ENCODE measurements at places on chromosomes 2 and 18.

- no peak for DNase-seq
Measured at GRCh38 chr2:48978131-48978530, 176.2 kb downstream of the FSHR start.

- DNase-seq, result no peak
Measured at GRCh38 chr2:187689372-187689771, 135.1 kb upstream of the TFPI start.

DNA sequence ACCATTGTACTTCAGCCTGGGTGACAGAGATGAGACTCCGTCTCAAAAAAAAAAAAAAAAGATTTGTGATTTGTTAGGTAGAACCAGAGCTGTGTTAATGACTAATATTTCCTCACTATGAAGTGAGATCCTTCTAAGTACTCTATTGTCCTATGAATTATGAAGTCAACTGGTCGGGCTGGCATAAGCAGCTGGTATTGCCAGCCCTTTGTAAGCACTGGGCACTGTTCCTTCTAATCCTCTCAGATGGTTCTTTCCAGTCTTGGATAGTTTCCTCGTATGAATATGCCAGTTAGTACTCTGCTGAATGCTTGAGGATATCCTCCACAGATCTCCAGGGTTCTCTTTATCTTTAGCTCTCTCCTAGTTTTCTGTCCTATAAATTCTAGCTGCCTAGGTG, 223.1 kb upstream of the SP5 start:
- DNase-seq, result no peak

DNA sequence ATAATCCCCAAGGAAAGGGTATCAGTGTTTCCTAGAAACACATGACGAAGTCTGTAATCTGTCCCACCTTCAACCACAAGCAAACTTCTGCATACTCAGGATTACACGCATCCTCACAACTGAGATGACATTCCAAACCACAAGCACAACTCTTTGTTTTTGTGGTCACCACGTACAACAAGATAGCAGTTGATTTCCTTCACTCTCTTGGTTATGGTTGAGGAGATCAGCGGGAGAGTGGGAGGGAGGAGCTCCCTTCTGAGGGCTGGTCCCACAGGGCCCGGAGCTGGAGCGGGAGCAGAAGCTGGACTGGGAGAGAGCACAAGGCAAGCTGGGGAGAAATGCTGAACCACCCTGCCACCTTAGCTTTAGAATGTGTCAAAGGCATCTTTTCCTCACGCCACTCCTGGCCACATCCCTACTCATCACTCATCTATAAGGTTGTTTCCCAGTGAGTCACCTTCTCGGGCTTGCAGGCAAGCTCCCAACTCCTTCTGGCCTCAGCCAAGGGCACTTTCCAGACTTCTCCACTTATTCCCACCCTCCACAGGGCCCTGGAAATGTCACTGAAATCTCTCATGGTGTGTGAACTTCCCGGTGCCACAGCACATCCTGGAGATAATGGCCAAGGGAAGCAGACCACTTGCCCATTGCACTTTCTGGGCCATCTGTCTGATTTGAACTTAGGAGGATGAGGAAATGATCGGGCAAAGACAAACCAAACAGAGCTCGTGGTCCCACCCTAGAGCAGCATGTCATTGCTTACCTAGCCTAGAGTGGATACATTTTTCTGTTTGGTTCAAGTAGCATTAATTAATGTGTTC, 98.9 kb upstream of the LGALSL start:
- no peak for DNase-seq

GRCh38 chr18:46321955-46322354, 217.8 kb downstream of the HAUS1 start:
- no peak for DNase-seq

DNA sequence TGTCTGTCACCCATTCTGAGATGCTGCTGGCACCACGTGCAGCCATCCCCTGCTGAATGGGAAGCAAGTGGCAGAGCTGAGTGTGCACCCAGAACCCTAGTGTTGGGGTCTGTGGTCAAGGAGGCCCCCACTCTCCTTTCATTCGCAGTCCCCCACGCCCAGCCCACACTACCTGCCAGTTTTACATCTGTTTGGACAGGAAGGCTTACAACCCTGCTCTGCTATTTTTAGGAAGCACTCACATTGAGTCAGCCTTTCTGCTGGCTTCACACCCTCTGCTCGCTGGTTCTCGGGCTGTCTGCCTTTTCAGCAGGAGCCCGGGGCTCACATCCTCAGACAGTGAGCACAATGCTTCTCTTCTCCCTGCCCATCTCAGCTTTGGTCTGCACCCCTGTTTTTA, 10.7 kb upstream of the ADCY3 start:
- no peak for DNase-seq

DNA sequence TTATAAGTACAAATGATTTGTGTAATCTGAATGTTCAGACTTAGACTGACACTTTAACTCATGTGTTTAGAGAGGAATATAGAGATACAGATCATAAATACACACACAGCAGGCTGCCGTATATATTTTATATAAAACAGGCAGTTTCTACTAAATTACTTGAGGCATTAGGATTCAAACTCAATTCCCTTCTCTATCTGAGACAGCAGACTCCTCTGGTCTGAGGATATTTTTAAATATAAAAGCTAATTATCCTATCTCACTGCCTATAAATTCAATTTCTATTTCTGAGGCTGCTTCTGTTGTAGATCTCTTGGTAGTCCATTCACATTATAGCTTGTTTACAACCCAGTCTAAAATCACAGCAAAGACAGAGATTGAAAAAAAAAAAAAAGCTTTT, 46.9 kb downstream of the BCL2 start:
- no peak for DNase-seq

DNA sequence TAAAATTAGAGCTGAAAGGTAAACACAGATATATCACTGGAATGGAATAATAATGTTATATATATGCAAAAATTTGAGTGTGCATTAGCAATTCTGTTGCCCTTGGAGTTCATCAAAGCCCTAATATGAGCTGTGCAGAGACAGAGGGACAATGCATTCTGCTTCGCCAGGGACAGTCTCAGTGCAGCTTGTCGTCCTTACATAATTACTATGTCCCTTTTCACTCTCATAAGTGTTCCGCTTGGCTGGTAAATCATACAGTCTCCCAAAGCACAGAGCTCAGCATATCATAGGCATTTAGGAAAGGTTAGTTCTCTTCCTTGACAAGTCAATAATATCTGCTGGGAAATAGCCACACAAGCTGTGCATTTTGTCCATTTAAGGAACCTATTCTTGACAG, 30.7 kb downstream of the MAPK4 start:
- no peak for DNase-seq

DNA sequence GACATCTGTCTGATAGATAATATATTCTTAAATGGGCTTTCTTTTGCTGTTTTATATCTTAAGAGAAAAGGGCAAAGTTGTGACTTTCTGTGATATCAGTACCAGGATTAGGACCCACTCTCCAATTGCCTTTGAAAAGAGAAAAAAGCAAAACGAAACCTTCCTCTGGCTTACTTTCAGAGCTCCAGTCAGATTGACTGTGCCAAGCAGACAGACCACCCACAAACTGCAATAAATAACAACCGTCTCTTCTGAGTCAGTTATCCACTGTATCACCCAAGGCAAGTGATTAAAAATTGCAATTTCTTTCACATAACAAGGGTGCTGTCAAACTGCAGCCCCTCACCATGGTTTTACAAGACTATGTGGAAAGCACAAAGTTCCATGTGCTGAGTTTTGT, 230.5 kb upstream of the SETBP1 start:
- DNase-seq, result no peak

- no peak for DNase-seq
Measured at GRCh38 chr2:129803871-129804270, 175.6 kb upstream of the RAB6C start.

- no peak for DNase-seq
Measured at GRCh38 chr2:107364361-107364950, 462.2 kb upstream of the RGPD4 start.

- no peak for DNase-seq
Measured at GRCh38 chr18:78596794-78597345, 382.7 kb upstream of the SALL3 start.

DNA sequence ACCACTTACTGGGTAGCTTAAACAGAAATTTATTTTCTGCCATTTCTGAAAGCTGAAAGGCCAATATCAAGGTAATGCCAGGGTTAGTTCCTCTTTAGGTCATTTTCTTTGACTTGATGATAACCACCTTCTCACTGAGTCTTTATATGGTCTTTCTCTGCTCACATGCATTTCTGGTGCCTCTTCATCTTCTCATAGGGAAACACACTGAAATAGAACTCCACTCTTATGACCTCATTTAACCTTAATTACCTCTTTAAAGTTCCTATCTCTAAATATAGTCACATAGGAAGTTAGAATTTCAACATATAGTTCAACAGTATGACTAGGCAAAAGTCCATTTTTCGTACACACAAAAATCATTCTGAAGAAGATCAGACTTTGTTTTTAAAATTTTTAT, 616.8 kb upstream of the VRK2 start:
- DNase-seq, result no peak

GRCh38 chr18:51028201-51028805, 1.7 kb upstream of the SMAD4 start:
- peak; percentile 27 for DNase-seq

DNA sequence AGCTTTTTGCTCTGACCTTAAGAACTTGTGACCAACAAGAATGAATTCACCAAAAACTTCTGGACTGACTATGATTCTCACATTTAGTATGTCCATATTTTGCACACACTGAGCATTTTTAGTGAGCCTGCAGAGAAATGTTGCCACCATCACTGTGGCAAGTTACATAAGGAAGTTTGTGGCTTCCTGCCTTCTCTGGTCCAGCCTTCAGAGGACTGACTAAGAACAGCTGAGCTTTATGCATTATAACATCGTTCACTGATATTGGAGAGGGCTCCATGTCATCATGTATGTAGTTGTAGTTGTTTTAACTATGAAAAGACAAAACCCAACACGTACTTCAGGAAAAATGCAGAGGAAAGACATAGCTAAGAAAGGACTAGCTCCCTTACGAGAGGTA, 218.0 kb upstream of the CRIM1 start:
- no peak for DNase-seq

DNA sequence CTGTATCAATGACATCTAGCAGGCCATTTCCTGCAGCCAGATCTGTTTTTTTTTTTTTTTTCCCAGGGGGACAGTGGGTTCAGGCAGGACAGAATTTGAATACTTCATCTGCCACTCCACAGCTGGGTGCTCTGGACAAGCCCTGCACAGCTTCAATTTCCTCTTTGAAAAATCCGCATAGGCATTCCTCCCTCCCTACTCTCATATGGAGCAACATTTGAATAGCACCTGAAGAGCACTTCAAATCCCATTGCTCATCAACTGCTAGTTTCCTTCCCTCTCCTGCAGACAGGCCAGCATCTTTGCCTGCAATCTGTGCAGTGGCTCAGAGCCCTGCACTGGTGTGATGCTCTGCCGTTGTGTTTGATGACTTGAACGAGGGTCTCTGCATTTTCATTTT, 326.3 kb downstream of the TSN start:
- no peak for DNase-seq

- DNase-seq, result peak; percentile 28
Measured at GRCh38 chr2:157261199-157261782, 3.8 kb downstream of the GALNT5 start.

GRCh38 chr2:56130463-56131070, 53.2 kb upstream of the CCDC85A start:
- DNase-seq, result no peak

- DNase-seq, result no peak
Measured at GRCh38 chr18:74541703-74542555, 7.6 kb downstream of the CNDP1 start.

DNA sequence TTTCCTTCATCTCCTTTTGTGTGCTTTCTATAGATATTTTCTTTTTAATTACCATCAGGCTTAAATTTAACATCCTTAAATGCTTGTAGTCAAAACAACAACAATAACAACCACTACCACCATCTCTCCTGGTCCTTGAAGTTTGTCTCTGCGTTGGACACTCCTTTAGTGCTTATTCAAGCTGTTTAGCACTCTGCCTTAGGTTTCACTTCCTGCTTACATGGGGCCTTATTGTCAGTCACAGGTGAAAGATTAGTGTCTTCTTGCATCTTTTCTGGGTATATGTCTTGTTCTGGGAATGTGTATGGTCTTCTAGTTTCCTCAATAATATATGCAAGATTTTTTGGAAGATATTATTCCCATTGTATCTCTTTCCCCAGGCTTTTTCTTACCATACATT, 240.1 kb upstream of the NXPH2 start:
- DNase-seq, result no peak

DNA sequence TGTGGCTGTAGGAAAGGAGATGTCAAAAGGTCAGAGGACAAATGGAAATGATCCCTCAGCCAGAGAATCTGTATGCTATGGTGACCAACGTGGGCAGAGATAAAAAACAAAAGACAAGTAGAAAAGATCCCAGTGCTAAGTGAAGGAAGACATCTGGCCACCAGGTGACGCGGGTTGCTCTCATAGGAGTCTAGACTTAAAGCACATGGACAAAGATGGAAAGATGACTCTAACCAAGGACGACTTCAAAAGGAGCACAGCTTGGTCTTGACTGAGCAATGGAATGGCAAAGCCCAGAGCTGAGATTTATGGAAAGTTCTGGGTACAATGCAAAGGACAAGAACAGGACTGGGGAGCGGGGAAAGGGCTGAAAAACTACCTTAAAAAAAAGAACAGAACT, 96.8 kb downstream of the CLIP4 start:
- no peak for DNase-seq

DNA sequence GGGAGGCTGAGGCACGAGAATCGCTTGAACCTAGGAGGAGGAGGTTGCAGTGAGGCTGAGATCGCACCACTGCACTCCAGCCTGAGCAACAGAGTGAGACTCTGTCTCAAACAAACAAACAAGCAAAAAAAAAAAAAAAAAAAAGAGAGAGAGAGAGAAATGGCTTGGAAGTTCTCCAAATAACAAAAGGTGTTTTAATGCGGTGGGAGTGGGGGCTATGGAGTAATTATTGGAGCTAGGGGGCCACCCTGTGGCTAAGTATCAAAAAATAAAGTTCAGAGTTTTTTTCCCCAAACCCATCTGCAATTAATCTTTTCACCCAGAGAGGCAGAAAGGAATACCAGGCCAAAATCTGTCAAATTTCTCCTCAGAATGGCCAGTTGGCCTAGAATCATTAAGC, 23.0 kb upstream of the CEP68 start:
- no peak for DNase-seq

- no peak for DNase-seq
Measured at GRCh38 chr2:219273937-219274336, 5.2 kb upstream of the DNAJB2 start.

- no peak for DNase-seq
Measured at GRCh38 chr2:150878356-150878755, 383.3 kb downstream of the RBM43 start.

All from activated CD4-positive, alpha-beta memory T cell treated with anti-CD3 and anti-CD28 coated beads, Interleukin-2, amount 10 ng/mL, durations not matched to agents 7 days and 5 days (primary cell).